ENCODE measurements at places on chromosomes 12 and 14.

DNA sequence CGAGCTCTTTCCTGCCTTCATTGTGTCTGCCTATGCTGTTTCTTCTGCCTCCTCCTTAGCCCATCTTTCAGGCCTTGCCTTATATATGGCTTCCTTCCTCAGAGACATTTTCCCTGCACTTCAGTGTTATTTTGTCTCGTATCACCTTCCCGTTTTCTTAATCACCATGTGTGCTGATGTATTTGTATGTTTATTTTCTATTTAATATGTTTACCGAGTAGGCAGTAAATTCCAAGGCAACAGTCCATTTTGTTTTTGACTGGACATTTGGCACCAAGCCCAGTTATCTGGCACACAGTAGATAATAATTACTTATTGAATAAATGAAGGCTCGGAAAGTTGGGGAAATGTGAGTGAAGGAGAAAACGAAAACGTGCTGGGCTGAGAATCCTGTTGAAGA, 4.6 kb upstream of the POU6F1 start:
- H3K27ac ChIP-seq: no peak overlapping the region
- H3K27me3 ChIP-seq: no peaks in the 10 kb centered on the region
- no peak overlapping the region for H3K4me3 ChIP-seq
- DNase-seq: no peak
- no peaks in the 10 kb centered on the region for H3K36me3 ChIP-seq
- peaks cover 6% of the 10 kb centered on the region for H3K4me1 ChIP-seq

GRCh38 chr12:40586823-40587222, 105.4 kb upstream of the CNTN1 start:
- H3K4me3 ChIP-seq: no peak overlapping the region
- H3K27ac ChIP-seq: no peak overlapping the region
- H3K36me3 ChIP-seq: no peaks in the 10 kb centered on the region

DNA sequence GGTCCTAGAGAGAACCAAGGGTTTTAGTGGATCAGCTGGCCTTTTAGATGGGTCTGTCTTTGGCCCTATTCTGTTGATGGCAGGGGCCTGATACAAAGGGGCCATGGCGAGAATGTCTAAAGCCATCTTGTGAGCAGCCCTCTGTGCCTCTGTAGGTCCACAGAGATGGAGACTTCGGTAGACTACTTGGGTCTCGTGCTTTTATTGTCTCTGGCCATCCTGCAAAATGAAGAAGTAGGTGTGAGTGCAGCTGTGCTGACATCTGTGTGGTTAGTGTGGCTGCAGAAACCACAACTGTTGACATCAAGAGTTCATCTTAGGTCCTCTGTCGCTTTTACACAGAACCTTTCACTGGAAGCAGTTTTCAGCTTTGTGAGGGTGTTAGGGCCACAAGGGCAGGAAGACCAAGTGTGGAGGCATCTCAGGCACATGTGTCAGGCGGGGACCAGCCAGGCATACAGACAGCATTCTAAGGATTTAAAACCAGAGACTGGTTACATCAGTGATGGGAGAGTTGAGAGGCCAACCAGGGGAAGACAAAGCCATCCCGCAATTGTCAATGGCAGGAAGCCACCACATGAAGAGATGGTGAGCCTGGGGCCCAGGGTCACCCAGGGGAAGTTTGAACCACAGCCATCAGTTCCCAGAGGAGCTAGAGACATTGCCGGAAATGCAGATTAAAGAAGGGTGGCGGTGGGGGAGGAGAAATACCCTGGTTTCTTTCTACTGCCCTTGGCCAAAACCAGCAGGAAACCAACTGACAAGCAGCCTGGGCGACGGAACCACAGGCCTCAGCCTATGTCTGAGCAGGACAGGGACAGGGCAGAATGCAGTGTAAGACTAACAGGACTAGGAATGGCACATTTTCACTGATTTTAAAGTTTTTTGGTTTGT, 13.0 kb upstream of the TPCN1 start:
- no peaks in the 10 kb centered on the region for H3K27me3 ChIP-seq
- DNase-seq: no peak
- H3K27ac ChIP-seq: no peak overlapping the region
- H3K4me1 ChIP-seq: no peaks in the 10 kb centered on the region

GRCh38 chr14:92121207-92121669, 268 bp downstream of the NDUFB1 start:
- H3K36me3 ChIP-seq: peaks cover 72% of the 10 kb centered on the region
- H3K27ac ChIP-seq: peak overlapping the region; percentile 61
- no peak for DNase-seq
- no peaks in the 10 kb centered on the region for H3K27me3 ChIP-seq
- H3K4me3 ChIP-seq: peak overlapping the region; percentile 98

DNA sequence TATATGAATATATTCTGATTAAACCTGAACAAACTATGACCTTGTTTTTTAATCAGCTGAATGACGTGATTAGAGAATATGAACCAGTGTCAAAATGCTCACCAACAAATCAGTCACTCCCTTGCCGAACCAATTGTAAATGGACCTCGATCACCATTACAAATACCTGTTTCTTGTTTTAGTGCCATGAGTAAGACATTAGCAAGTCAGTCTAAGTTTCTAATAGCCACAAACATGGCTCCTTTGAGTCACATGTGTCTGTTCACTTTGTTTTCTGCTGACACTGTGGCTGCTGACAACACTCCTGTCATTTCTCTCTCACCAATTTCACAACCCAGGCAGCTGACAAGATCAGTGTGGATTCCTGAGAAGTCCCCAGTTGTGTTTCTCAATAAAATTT, 286.2 kb upstream of the MDGA2 start:
- no peak for DNase-seq
- H3K4me3 ChIP-seq: no peak overlapping the region

Data from RWPE2 (cell line).